Glomerular endothelial cell (primary cell): ENCODE measurements at places on chromosomes 7 and 10. TPM values are rescaled to one million over a fixed set of nuclear protein-coding genes. Genes with fewer than 3 reads are reported as not detected.

The NPFFR1 gene
- total RNA-seq, result not detected in 2 replicates

The XPNPEP1 gene
- total RNA-seq, result 96.7 and 115 TPM in 2 replicates

The WEE2 gene
- not detected in 2 replicates for total RNA-seq

The CUZD1 gene
- total RNA-seq, result 0.35 and 1.4 TPM in 2 replicates

The LIPM gene
- not detected in 2 replicates for total RNA-seq

The EN2 gene
- total RNA-seq, result not detected in 2 replicates

The CDK6 gene
- total RNA-seq, result 84.9 and 108 TPM in 2 replicates

The CTTNBP2 gene
- 1.5 and 3.9 TPM in 2 replicates for total RNA-seq

The TMEM176B gene
- not detected in 2 replicates for total RNA-seq

The BAMBI gene
- 6.7 and 6.8 TPM in 2 replicates for total RNA-seq

The NME8 gene
- total RNA-seq, result not detected in 2 replicates

The HOGA1 gene
- total RNA-seq, result 0.12 and 0.15 TPM in 2 replicates

The AGAP6 gene
- 4.8 and 13.2 TPM in 2 replicates for total RNA-seq
